ENCODE measurements at places on chromosomes 6 and 20.

DNA sequence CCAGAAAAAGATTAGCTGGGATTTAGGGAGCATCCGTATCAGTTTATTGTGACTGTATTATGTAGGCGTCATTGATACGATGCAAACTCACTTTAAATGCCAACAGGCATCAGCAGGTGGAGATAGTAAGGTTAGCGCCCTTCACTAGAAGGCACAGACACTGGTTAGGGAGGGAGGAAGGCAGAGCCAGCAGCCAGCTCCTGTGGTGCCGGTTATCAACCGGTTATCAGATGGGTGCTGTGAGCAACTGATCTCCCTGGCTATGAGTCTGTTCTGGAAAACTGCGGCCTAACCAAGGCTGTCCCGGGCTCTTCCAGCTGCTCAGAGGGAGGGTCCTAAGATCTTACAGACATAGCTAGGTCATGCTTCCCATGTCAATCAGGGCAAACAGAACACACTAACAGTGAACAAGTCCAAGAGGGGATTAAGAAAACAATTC, 47.5 kb upstream of the CD93 start:
- DNase-seq = no peak

DNA sequence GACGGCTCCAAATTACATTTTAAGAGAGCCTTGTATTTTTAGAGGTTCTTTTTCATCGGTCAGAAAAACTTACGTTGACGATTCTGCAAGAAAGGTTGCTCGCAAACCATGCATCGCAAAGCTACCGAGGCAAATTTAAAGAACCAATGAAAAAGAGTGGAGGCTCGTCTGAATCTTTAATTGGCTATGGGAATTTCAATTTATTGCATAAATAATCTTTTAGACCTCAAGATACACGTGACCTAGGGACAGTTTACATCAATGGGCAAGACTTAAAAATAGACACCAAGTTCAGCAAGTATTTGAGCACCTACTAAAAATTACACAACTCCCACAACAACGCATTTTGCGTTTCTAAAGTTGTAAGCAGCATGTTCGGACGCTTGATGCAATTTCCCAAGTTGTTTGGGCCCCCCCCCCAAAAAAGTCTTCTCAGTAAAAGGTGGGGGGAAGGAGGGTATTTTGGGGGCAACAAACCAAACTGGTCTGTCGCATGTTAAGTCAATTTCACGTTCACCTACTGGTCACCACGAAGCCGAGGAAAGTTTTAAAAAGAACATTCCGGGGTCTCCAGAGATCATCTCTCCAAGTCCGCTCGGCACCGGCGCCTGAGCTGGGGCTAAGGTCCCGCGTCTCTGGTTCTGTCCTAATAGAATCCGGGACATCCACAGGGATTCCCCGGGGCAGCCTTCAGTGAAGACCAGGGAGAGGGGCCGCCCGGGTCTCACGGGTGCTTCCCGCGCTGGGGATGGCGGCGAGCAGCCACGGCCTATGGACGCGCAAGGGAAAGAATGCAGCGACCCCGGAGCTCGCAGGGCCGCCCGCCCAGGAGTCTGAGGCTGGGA, 851 bp downstream of the SNX5 start:
- peak; percentile 37 for DNase-seq

DNA sequence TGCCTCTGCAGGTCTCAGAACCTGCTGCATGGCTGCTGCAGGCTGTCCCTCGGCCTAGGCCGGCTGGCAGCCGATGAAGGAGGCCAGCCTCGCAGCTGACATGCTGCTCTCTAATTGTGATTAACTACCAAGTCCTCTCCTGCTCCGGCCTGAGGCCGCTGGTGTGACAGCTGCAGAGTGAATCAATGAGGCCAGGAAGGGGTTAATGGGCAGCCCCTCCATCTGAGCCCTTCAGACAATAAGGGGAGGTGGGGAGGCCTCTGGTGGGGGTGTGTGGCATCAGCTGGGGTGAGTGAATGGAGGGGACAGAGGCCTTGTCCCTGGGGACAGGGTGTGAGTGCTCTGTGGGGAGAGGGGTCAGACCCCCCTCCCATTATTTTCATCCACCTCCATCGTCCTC, 34.4 kb downstream of the SLC52A3 start:
- DNase-seq = no peak

DNA sequence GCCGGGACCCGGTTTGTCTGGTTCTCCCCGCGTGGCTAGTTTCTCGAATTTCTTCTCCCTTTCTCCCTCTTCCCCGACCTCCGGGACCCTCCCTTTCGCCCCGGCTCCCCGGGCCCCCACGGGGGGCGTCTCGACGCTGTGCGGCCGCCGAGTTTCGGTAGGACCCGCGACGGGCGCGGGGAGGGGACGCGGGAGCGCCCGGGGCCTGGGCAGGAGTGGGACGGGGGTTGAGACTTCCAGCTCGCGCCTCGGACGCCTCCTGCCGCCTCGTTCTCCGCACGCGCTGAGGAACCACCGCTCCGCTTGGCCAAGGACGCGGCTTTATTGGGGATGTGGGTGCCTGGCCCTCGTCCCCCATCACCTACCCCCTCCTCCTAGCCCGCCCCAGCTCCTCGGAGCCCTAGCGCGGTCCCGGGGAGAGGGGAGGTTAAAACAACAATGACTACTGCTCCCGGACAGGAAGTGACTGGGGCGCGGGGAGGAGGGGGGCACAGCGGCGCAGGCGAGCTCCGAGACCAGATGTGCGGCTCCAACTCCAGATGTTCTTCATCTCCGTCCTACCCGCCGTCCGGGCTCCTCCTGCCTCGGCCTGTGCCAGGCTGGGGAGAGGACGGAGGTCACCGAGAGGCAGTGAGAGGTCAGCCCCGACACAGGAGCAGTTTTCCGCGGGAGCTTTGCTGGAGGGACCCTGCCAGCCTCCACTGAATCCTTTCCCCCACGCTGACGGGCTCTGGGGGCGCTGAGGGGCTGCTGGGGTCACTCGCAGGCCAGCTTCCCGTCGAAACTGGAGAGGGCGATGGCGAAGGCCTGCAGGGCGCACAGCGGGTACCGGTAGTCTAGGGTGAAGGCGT, 917 bp upstream of the TEAD3 start:
- peak; percentile 16 for DNase-seq

GRCh38 chr6:156782691-156783320, 5.6 kb downstream of the ARID1B start:
- peak; percentile 28 for DNase-seq

GRCh38 chr6:69487688-69488087, 309.1 kb downstream of the LMBRD1 start:
- DNase-seq = no peak

DNA sequence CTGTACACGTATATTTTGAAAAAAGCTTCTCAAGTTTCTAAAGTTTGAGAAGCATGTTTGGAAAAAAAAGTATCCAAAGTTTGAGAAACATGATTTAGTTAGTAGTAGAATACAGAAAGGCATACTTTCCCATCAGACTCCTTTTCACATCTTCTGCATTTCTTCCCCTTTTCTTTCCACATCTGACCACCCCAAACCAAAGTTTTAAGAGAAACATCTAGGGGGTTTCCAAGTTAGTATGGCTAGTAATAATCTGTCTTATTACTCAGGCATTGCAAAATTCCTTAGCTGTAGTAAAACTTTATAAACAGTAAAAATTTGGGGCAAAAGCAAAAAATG, 63.0 kb upstream of the IL20RA start:
- DNase-seq = peak; percentile 31

DNA sequence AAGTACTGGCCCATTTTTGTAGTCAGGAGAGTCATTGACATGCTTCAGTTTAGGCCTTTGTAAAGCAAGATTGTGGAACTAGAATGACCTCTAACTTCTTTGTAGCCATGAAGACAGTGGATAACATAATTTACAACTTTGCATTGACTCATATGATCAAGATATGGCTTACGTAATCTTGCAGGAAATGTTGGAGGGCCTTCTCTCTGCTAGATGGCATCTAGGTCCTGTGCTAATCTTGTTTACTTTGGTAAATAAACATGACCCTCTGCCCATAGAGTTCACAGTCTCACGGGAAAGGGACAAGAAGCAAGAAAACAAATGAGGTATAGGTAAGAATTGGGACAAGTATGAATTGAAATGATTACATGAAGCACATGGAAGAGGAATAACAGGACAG, 355.2 kb upstream of the ARID1B start:
- DNase-seq = no peak

- no peak for DNase-seq
These were observed 114.1 kb downstream of the SCAF8 start for GRCh38 chr6:154847318-154847717.

DNA sequence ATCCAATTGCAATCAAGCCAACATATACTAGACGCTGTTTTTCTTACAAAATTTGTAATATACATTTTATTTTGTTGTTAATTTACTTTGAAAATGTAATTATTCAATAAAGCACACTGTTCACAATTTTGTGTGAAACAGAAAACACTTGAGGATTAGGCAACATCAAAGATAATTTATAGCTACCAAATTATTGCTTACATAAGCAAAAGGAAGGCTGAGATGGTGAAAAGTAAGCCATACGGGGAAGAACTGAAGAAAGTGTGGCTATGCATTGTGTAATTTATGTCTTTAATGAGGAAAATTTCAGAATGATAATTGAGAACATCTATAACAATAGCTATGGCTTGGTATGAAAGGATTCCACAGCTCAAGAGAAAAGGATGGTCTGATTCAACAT, 192.0 kb downstream of the RNF144B start:
- DNase-seq = no peak

DNA sequence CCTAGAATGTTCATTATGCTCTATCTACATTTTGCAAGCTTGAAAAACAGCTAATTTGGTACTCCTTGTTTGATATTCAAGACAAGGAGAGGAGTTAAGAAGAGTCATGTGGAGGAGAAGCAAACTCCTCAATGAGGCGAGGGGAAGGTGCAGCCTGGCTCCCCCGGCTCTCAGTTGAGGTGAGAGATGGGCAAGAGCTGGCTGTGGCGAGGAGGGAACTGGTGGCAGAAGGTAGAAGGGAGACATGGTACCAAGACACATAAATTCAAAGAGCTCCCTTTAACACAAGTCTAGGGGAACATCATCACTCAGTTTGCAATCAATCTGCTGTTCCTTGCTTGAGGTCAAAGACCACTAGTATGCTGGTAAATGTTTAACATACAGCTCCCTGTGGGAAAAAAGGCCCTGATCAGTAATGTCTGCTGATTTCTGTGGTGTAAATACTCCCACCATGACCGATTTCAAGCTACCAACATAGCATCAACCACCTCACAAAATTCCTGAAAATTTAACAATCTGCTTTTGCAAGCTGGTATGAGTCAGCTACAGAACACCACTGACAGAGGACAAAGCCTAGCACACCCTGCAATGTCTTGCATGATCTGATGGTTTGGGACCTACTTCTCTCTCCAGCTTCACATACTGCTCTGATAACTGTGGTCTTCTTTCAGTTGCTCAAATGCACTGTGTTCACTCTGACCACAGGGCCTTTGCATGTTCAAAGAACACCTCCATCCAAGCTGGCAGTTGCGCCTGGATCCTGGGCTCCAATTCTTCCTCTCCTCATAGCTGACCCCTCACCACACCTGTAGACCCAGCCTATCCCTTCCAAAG, 516.3 kb upstream of the CHD6 start:
- no peak for DNase-seq

DNA sequence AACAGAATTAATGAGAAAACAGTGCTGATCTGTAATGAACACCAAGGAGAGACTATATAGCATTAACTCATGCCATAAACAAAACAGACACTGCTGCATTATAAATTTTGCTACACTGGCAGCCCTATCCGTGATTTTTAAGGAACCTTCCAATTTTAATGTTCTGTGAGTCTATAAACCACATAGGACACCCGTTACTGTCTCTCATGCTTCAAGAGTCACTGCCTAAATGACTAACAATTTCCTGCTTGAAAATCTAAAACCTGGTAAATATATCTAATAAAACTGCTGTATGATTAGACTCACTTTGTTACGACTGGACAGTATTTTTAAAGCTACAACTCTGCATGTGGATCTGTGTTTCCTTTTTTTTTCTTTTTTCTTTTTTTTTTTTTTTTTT, 8.7 kb downstream of the CHD6 start:
- peak; percentile 18 for DNase-seq

GRCh38 chr6:105507811-105508210, 104.9 kb upstream of the PREP start:
- DNase-seq = no peak

DNA sequence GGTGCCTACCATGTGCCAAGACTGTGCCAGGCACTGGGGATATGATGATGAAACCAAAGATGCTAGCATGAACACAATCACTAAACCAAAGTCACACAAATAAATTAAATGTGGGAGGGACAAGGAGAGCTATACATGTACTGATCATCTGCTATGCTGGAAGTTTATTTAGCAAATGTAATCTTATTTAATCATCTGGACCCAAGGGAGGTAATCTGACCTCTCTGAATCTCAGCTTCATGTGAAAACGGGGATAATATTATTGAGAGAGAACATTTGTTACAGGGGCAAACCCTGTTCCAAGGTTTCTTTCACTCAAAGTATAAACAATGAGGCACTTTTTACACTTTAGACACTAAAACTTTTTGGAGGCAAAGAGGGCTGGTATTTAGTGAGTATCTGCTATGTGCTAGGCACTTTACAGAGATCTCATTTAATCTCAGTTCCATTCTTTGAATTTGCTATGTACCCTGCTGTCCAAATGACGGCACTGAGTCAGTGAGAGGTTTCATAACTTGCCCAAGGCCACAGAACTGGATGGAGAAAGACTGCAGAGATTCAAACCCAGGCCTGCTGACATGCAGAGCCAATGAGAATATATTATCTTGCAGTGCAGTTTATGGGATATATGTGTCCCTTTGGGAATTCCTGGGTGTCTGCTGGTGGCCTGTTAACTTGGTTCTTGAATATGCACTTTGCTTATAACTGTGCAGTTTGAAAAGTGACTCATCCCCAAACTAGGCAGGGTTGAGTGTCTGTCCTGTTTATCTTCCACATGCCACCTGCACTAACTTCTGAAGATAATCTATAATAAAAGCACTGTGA, 3.3 kb upstream of the ASXL1 start:
- peak; percentile 25 for DNase-seq

- DNase-seq = no peak
These were observed at the start of gene BTNL2 for GRCh38 chr6:32406857-32407256. Gene BTNL2, minus strand, starts transcription at chr6:32407181. Its CDS starts 58 bp downstream, at chr6:32407123.

DNA sequence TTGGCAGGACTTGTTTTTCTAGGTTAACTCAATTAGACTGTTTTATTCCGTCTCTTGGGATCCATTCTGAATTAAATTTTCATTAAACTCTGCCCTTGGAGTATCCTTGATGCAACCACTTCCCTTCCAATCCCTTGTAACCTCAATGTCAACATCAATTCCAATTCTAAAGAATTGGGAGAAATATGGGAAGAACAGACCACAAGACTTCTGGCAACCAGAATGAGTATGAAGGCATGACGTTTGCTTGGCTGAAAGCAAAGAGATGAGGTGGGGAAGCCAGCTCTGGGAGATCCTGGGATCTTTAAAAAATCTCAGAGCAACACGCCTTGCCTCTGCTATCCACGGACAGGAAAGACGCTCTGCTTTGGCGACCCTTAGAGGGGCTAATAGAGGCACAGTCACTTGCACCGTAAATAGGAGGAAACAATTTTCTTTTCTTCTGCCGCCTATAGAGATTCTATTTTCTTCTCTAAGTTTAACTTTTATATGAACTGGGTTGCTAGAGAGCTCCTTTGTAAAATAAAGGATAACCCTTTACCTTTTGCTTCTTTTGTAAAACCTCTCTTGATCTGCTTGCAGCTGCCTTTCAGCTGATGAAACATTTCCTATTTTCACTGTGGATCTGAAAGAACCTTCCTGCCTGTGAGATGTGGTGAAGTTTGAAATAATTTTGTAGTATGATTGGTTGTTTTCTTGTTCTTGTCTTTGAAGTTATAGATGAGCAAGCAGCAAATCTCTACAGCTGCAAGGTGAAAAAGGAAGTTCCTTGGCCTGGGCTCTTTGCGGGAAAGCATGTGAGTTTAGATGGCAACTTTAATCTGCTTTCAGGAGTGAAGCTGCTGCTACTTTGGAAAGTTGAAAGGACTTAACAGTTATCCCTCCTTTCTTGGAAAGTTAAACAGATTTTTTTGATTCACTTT, at the start of gene ASIP:
Gene ASIP, plus strand, starts transcription at position 731 of the 923 bp plus-strand sequence. CDS start 18,952 bp downstream, outside the sequence.
- DNase-seq = peak; percentile 47

GRCh38 chr6:170151804-170152123, 139.1 kb downstream of the DLL1 start:
- no peak for DNase-seq
